ENCODE measurements at places on chromosomes 6 and 20. TPM values are rescaled to one million over a fixed set of nuclear protein-coding genes. Genes with fewer than 3 reads are reported as not detected.

SSTR4 gene
- total RNA-seq = not detected

FANCE gene
- 23.1 TPM for total RNA-seq

DNA sequence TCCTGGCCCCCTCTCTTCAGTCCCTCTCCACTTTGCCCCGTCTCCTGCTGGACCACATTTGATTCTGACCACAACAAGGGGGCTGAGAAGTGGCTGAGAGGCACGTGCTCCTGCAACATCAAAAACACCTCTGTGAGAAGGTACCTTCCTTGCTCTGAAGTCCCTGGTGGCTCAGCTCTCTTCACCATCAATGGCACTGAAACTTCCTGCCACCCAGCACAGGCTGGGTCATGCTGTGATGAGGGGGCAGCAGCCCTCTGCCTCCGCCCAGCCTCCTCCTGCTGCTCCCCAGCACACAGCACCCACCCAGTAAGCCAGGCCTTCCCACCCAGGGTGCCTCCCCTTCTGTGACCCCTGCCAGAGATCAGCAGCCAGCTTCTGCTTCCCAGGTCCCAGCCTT, 10.3 kb downstream of the ZMYND8 start:
- DNase-seq = no peak

DNA sequence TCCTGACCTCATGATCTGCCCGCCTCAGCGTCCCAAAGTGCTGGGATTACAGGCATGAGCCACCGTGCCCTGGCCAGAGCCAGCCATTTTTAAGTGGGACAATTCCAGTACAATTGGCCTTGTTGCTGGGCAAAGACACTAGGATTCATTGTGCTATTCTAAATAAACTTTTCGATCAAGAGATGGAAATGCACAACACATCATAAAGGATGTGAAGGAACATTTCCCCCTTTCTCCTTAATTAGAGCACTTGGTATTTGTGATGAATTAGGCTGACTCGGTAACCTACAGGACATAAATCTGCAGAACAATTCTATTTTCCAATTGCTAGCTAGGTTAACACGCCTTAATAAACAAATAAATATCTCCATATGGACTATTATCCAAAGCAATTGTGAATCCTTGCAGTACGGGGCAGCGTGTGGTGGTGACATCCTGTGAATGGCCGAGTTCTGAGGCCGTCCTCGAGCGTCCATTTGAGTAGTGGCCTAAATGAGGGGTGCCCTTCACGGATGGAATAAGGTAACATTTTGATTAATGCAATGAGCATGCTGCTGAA, 406.2 kb upstream of the AGPAT4 start:
- no peak for DNase-seq

Data from activated T-cell treated with anti-CD3 and anti-CD28 coated beads, Interleukin-2, amount 50 U/mL, for 4 hours (primary cell).